ENCODE measurements at places on chromosomes 1 and 21.

- DNase-seq, result no peak
These were observed 352.4 kb downstream of the NTNG1 start for GRCh38 chr1:107493111-107493716.

GRCh38 chr1:157910270-157910669, 68.7 kb upstream of the CD5L start:
- DNase-seq, result no peak

DNA sequence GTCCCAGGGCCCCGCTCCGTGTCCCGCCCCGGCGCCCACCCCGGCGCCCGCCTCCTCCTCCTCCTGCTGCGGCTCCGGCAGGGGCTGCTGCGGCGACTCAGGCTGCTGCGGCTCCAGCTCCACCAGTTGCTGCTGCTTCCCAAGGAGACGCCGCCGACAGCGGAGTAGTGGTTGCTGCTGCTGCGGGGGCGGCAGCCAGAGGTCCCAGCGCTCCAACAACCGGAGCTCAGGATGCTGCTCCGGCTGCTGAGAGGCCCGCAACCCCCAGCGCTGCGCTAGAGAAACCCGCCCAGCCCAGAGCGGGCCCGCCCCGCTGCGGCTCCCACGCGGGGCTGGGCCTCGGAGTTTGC, 1.1 kb downstream of the CRCT1 start:
- no peak for DNase-seq

DNA sequence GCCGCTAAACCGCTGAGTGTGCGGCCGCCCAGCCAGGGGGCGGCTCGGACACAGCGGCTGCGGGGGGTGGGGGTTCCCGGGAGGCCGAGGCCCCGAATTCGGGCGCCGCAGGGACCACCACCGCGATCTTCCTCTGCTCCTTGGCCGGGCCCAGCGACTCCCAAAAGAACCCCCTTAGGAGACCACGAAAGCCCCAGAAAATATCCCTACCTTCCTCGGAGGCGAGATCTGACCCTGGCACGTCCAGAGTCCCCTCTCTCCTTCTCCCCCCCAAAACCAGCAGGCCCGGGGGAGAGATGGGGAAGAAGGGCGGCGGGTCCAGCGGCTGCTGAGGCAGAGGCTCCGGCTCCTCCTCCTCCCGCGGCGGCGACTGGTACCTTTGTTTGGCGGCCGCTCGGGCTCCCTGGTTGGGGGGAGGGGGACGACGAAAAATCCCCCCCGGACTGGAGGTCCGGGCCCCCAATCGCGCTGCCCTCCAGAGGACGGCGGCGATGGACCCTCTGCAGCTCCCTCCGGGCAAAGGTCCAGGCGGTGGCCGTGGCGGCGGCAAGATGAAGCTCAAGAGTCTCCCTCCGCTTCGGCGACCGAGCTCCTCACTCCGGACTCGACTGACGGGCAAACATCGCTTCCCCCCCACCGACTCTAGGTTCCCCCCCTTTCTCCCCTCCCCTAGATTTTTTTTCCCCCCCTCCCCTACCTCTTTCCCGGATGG, at the start of gene ARID4B:
Gene ARID4B, minus strand, starts transcription at position 621 of the 712 bp plus-strand sequence. CDS start 1,260 bp downstream, outside the sequence.
- no peak for DNase-seq

- no peak for DNase-seq
These were observed 16.2 kb downstream of the CNST start for GRCh38 chr1:246582301-246583055.

DNA sequence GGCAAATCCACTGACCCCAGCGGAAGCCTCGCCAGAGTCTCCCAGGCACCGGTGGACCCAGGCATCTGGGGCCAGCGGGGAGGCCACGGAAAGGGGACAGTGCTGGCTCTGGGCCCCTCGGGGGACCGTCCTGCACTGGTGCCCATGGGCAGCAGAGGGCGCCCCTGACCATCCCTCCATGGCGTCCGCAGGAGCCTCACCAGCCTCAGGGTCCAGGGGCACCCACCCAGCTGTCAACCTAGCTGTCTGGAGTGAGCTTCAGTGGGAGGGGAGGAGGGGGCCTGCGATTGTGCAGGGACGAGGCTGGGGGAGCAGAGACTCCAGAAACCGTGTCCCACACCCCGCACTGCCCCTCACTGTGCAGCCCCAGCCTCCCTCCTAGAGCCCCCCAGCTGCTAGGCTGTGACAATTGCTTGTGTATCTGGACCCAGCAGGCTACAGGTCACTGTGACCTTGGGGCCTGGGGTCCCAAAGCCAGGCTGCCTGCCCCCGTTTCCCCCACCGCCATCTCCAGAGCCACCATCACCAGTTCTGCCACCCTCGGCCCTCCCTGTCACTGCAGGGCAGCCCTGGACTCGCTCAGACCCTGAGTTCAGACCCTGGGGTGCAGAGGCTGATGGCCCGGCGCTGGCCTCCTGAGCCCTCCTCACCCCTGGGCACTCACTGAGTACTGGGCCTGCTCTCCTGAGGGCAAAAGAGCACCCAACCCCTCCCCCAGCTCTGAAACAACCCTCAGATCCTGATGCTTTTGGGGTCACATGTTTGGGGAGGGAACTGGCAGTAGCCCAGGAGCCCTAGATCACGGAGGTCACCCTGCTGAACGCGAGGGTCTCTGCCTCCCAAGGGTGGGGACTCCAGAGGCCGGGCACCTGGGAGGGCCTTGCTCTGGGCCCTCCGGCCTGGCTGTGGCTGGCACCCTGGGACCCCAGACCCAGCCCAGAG, 10.6 kb upstream of the COL6A1 start:
- no peak for DNase-seq

DNA sequence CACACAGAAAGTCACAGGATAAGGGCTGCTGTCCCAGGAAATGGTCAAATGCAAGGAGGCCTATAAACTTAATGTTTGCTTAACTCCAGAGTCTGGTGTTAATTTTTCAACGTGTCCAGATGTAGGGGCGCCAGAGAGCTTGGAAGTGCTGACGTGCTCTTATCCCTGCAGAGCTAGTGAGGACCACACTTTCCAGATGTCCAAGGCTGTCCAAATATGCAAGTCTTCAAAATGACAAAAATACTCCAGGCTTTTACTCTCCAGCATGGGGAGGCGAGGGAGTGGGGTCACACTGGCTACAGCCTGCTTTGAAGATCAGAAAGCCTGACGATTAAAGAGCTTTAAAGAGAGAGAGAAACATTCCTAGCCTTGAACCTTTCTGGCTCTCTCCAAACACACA, 57.6 kb downstream of the ABCA4 start:
- no peak for DNase-seq

DNA sequence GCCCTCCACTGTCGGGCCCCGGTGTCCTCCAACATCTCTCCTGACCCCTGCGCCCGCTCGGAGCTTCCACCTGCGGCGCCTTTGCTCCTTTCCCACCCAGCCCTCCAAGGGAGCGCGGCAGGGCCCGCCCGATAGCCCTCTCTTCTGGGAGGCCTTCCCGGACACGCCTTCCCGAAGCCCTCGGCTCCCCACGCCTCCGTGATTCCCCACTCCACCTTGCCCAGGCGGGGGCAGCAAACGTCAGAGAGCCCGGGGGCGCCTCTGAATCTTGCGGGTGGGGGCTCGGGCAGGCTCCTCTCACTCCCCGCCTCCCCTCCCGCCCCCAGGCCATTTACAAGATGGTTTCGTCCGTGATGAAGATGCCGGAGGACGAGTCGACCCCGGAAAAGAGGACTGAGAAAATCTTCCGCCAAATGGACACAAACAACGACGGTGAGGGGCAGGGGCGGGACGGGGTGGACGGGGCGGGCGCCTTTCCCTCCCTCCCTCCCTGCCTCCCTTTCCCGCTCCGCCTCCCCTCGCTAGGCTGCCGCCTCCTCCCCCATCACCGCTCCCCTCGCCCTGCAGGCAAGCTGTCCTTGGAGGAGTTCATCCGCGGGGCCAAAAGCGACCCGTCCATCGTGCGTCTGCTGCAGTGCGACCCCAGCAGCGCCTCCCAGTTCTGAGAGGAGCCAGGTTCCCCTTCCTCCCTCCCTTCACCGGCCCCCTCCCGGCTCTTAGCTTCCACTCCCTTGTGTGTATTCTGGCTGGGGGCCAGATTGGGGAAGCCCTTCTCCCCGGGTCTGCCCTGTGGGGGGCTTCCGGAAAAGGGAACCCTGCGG, 7.1 kb downstream of the HPCA start:
- no peak for DNase-seq

- peak; percentile 49 for DNase-seq
These were observed 104.9 kb upstream of the SNX7 start for GRCh38 chr1:98556521-98557158.

- no peak for DNase-seq
These were observed 21.9 kb upstream of the LAX1 start for GRCh38 chr1:203743091-203743571.

- no peak for DNase-seq
These were observed 46.6 kb downstream of the LYST start for GRCh38 chr1:235820061-235820460.

- no peak for DNase-seq
These were observed 239.3 kb upstream of the KCNK2 start for GRCh38 chr1:214843281-214843680.
